Fibroblast of upper back skin (primary cell): ENCODE measurements at places on chromosomes 4 and X.

- DNase-seq = peak; percentile 91
Observed at GRCh38 chr4:155889031-155889793, 14.3 kb upstream of the TDO2 start.

- DNase-seq = no peak
Observed at GRCh38 chrX:21373637-21374162, 518 bp upstream of the CNKSR2 start.

DNA sequence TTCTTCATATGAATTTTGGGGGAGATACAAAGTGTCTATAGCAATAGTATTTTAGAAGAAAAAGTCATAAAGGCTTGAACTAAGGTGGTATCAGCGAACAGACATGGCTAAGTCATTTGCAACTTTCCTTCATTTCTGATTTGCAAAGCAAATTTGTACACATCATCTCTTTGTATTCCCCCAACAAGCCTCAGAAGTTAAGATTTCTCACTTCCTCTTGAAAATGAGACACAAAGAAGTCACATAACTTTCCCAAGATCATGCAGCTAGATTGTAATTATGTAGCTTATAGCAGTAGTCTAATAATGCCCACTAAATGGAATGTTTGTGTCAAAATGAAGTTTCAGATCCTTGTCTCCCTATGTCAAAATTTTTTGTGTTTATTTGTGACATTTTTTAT lies 709.8 kb upstream of the HS3ST1 start:
- DNase-seq = no peak

DNA sequence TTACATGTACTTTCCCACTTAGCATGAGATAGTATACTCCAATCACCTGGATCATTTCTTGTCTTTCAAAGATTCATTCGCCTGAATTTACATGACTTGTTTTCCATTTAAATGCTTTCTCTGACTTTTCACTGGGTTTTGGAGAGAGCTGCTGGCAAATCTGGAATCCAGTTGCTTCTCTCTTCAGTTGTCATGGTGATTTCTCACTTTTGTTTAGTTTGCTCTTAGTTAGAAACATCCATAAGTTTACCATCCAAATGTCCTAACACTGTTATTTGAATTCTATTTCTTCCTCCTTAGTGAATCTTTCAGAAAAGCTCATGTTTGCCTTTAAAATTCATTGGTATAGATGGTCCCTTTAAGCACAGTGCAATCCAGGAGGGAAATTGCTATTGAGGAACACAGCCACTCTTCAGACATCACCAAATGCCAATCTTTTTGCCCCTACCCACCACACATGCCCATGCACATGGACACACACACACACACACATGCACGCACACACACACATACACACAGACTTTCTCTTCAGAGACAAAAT lies 51.7 kb downstream of the REELD1 start:
- no peak for DNase-seq

DNA sequence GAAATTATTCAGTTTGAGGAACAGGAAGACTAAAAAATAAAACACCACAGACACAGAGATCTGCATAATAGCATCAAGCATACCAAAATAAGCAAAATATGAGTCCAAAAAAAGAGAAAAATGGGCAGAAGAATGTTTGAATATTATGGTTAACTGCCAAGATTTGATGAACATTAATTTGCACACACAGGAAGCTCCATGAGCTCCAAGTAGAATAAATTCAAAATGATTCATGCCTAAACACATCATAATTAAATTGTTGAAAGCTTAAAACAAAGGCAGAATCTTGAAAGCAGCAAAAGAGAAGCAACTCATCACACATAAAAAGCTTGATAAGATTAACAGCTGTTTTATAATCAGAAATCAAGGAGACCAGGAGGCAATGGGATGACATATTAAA lies 156.6 kb upstream of the ARSJ start:
- peak; percentile 59 for DNase-seq

DNA sequence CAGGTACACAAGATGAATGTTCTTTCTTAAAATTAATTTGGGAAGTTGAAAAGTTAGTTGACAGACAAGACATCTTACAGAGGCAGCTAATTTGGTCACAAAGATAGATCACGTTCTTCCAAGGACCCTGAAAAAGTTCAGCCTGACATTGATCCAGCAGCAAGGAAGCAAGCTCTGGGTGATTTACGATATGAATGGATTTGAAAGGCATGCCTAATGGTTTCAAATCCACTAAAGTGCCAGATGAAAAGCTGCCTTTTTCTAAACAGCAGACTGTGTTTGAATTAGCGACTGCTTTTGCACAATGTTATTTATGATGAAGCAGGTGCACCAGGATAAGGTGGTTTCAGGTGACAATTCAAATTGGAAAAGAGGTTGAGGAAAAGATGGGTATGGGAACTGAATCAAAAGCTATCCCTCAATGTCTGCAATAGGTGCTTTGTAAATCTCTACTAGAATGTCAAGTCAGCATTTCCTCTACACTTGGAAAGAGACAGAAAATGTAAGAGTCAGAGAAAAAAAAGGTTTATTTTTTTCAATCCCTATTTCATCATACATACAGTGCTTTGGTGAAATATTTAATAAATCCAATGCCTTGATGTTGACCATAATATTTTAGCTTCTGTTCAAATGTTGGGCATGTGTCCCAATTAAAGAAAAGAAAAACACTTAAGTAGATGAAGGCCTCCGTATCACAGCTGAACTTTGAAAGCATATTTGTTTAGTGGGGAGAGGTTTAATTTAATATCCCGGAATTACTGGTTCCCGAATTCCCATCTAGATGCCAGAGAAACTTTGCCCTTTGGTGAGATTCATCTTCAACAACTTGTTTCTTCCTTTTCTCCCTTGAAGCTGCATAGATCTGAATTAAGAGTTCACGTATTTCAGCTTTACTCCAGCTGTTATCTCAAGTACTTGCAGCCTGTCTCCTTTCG lies 6.0 kb downstream of the RASGEF1B start:
- DNase-seq = no peak

- DNase-seq = no peak
Observed at GRCh38 chr4:159950707-159951106, 847.8 kb downstream of the RAPGEF2 start.

GRCh38 chrX:48648336-48648751 lies 35.3 kb upstream of the WAS start:
- peak; percentile 54 for DNase-seq

GRCh38 chrX:30533266-30533665 lies 44.3 kb downstream of the TASL start:
- no peak for DNase-seq

GRCh38 chrX:42495139-42495538 lies 282.8 kb downstream of the PPP1R2C start:
- no peak for DNase-seq
